ENCODE measurements at places on chromosomes 16 and 17.

GRCh38 chr16:59848296-59848695, 1114.2 kb upstream of the GOT2 start:
- no peak for DNase-seq

DNA sequence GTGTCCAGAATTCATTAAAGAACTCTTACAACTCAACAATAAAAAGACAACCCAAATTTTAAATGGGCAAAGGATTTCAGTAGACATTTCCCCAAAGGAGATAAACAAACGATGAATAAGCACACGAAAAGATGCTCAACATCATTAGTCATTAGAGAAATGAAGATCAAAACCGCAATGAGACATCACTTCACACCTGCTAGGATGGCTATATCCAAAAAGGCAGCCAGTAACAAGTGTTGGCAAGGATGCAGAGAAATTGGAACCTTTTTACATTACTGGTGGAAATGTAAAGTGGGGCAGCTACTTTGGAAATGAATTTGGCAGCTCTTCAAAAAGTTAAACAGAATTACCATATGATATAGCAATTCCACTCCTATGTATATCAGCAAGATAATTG, 42.0 kb downstream of the PITPNM3 start:
- DNase-seq, result no peak

DNA sequence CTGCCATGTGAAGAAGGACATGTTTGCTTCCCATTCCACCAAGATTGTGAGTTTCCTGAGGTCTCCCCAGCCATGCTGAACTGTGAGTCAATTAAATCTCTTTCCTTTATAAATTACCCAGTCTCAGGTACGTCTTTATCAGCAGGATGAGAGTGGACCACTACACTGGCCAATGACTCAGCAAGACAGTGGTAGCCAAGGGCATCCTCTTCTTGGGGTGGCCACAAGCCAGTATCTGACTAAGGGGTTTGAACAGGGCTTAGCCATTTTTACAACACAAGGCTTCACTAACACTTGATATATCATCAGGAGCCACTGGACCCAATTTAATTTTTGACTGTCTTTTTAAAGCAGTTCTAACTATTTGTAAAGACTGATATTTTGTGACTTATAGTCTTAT, 21.1 kb upstream of the KRT24 start:
- no peak for DNase-seq

GRCh38 chr17:21304091-21304490, 19.6 kb downstream of the MAP2K3 start:
- no peak for DNase-seq

DNA sequence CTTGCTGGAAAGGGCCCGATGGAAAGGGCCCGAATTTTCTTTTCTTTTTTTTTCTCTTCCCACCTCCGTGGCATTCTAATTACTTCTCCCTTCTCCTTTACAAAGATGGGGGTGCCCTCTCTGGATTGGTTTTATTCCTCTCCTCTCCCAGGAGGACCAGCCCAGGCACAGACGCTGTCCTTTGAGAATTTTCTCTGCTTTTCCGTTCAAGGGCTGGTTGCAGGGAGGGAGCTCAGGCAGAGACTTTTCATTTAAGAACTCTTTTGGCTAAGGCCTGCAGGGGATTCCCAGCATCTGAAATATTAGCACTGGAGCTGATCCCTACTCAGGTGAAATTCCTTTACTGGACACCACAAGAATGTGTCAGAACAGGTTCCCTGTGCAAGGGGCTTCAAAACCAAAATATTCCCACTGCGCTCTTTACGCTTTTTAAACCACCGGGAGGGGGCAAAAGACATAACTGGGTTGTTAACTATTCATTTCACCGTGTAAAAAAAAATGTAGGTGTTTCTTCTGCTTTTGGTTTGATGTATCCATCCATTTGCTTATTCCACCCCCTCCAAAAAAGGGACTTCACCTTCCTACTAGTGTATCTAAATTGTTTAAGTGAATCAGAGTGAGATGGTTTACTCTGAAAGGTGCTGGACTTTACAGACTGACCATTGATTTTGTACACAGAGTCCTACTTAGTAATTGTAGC, 1.4 kb downstream of the NFAT5 start:
- DNase-seq, result no peak

DNA sequence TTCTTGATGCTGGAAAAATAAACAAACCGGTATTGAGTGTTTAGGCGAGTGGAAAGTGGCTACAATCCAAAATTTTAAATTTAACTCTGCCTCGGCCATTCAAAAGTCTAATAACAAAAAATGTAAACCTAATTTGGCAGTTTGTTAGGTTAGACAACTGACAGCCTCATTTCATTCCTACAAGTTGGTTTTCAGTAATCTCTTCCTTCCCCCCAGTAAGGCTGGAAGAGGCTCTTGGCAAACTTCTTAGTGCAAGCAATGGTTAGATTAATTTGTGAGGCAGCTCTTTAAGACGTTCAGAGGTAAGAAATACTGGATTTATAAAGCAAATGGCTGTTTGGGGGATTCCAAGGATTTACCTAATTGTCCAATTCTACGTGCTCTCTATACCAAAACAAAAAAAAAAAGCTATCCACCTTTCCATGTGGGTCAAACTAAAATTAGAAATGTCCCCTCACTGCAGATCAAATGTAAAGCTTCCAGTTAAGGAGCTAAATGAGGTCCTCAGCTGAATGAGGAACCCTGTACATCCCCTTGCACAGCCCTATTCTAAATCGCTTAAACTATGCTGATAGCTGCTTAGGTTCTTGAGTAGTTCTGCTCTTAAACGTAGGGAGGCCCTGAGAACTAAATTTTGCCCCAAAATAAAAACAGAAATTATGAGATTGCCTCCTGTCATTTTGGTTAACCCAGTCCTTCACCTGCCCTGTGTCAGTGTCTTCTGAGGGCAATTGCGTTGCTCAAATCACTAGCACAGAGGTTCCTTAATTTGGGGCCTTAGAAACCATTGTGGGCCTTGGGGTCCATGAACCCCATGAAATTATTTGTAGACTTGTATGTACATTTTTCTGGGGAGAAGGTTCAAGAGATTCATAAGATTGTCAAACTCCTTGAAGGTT, 2.9 kb downstream of the HEXIM1 start:
- no peak for DNase-seq

DNA sequence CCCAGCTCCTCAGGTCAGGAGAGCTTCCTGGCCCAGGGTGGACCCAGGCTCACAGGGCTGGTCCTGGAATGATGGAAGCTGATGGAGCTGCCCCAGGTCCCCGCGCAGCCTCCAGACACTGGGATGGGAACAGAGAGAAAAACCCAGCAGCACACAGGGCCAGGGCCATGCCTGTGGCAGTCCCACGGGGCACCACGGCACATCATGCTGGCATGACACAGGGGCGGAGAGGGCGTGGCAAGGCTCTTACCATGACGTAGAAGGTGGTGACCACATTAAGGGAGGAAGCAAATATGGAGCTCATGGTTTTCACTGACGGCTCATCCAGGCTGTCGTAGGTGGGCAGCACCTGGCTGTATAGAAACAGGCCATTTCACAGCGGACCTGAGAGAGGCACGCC, 18.3 kb downstream of the SLC38A10 start:
- no peak for DNase-seq

GRCh38 chr16:49542391-49542891, 168.8 kb downstream of the C16orf78 start:
- no peak for DNase-seq

Data from activated CD4-positive, CD25-positive, alpha-beta regulatory T cell (primary cell).